ENCODE measurements at places on chromosomes 6 and 20.

DNA sequence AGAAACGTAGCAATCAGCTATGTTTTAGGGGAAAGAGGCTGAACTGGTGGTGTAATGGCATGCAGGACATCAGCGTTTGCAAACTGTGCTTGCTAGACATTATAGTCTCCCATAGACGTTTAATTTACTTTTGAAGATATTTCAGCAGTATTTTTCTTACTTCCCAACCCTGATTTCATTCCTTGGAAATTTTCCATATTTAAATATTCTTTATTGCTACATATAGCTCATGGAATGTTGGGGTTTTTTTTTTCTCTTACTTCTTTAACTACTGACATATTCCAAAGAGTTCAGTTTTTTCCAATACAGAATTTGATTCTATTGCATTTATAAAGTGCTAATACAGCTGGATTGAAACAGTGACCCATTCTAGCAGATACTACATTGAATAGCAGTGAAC lies 694.4 kb upstream of the CITED2 start:
- DNase-seq = no peak

DNA sequence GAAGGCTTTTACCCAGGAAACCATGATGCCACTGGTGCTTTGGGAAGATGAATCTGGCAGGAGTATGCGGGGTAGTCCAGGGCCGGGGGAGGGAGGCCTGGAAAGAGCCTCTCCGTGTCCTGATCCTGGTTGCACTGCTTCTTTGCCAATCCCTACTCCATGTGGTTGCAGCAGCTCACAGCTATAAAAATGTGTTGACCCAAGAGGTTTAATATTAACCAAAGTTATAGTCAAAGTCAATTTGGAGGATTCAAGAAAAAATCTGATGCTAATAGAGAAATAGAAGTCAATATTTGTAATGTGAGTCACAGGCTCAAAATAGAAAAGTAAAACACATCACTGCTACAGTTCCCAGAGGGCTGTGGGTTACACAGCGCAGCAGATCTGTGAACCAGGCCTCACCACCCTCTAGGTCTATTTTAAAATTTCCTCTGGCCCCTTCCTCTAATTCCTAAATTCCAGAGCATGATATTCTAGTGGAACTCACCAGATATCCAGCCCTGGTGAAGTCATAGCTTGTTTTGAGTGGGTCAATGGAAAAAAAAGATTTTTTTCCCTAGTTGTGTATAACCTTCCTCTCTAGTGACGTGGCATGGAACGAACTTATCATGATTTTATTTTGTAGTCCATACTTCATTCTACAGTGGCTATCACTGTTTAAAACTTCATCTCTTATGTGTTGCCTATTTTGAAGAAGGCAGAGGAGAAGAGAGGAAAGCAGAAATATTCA lies 63.2 kb upstream of the BMP2 start:
- no peak for DNase-seq

- DNase-seq = no peak
Measured at GRCh38 chr20:53245574-53245973, 273.4 kb downstream of the TSHZ2 start.

DNA sequence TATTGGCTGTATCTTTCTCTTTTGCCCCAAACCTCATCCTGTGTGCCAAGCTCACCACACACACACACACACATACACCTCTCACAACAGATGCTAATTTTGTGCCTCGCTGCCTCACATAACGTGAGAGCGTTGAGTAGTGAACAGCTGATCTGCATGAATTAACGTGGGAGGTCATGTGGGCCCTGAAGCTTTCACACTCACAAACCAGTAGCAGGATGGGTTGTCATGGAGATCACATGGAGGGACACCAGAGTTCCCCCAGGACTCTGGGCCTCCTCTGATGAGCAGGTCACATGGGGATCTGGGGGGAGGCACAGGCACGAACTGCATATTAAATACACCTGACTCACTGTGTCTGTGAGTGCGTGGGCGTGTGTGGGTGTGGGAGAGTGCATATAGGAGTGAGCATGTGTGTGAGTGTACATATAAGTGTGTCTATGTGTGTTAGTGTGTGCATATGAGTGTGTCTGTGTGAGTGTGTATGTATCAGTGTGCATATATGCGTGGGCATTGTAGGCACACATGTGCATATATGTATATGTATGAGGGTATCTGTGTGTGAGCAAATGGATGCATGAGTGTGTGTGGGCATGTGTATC lies 62.7 kb upstream of the SULF2 start:
- no peak for DNase-seq

GRCh38 chr6:42929821-42930360 lies 611 bp downstream of the CNPY3 start:
- peak; percentile 16 for DNase-seq

DNA sequence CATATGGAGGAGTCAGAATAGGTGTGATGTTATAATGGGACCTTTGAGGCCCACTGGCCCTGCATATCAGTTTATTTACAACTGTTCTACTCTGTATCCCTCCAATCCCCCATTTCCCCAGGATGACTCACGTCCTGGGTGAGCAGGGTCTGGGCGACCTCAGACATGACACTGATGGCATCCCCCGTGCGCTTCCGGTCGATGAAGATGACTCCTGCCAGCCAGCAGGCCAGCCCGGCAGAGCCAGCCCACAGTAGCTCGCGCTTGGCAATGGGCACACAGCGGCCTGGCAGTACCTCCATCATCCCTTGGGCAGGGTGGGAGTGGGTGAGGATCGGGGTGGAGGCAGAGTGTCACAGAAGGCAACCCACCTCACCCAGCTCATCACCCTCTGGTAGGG lies 5.6 kb downstream of the AGPAT1 start:
- DNase-seq = no peak

DNA sequence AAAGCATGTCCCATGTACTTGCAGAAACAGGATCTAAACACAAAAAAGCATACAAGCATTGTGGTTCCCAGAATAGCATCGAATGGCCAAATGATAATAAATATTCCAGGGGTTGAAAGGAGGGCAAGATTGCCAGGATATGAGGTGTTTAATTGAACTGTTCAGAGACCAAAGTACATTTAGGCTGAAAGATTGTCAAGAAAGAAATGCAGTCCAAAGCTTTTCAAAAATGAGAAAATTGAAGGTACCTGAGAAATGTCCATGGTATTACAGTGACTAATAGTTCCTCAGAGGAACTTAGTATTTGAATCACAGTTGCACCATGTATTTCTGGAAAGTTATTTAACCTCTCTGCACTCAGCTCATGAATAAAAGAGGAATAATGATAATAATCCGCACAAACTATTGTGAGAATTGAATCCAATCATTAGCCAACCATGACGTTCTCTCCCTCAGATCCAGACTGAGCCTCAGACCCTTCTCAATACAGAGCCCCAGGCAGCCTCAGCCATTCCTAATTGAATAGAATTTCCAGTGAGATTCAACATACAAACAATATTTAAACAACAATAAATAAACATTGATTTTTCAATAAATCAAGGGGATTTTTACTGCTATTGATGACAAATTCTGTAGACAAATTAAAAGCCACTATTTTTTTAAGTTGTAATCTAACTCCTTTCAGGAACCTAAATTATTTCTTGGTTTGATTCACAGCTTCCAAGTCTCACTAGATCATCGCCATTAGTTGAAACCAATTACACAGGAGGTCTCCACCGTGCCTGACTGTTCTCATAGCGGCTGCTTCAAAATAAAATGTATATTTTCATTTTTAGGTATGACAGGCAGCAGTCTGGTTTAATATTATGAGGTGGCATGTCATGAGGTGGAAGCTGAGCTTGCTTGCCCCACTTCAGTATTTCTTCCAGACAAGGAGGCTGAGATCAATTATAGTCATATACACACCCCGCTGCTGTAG lies 144.3 kb upstream of the TENT5A start:
- DNase-seq = no peak

DNA sequence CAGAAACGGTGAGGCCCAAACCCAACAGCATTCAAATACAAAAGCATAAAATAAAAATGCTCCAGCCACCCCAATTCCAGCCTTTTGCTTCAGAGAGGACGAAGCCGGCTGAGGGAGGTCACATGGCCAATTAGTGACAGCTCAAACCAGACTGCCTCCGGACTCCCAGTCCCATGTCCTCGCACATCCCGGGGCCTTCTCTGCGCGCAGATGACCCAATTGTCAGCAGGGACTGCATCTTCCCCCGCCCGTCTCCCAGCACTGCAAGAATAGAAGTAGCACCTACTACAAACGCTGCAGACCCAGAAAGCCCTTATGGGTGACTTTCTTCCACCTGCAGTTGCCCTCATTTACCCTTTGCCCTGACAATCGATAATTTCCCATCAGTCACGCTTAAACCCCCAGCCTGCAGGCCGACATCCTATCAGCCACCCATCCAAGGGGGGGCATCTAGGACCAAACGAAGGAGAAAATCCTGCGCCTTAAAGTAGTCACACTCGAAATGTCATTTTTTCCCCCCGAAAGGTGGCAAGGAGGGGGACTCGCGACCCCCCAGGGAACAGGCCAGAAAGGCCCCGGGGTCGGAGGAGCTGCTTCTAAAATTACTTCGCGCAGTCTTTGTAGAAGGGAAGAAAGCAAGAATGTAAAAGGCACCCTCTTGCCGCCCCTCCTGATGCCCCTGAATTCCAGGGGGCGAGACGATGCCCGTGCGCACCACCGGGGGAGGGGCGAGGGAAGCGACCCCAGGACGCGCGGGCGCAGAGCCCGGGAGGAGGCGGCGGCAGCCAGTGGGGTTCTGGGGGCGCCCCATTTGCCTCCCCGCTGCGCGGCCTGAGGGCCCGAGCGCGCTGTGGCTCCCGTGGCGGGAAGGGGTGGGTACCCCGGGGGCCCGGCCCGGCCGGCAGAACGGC lies 792 bp downstream of the SLC23A2 start:
- peak; percentile 9 for DNase-seq

GRCh38 chr6:14068133-14068532 lies 49.4 kb upstream of the CD83 start:
- no peak for DNase-seq

DNA sequence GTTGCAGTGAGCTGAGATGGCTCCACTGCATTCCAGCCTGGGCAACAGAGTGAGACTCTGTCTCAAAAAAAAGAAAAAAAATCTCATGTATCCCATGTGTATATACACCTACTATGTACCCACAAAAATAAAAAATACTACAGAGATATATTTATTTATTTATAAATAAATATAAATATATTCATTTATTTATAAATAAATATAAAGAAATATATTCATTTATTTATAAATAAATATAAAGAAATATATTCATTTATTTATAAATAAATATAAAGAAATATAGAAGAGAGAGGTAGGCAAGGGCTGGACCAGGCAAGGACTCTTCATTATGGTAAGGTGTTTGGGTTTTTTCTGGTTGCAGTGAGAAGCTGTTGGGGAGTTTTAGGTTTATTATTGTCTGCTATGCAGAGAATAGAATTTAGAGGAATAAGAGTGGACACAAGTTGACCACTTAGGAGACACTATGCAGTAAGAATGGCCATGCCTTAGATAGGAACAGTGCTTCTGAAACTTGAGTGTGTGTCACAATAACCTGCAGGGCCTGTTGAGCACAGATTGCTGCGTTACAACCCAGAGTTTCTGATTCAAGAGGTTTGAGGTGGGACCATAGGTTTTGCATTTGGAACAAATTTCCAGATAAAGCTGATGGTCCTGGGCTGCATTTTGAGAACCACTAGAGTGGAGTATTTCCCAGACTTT lies 254.2 kb downstream of the EYA4 start:
- DNase-seq = no peak
